ENCODE measurements at places on chromosomes 7 and 10.

DNA sequence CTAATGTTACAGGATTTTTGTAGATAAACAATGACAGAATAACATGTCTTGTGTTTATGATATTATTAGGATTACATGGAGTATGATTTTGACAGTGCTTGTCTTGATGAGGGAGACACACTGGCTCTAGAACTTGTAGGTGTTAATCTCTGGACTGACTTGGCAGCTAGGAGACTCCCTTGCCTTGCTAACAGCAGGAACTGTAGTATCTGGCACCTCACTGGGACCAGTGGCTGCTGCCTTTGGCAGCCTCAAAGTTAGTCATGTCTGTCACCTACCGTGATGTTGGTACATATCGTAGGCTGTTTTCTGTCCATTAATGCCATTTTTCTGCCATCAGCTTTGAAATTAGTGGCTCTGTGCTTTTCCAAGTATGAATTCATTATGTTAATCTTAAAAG is 261.5 kb downstream of the CDK14 start:
- DNase-seq = no peak

DNA sequence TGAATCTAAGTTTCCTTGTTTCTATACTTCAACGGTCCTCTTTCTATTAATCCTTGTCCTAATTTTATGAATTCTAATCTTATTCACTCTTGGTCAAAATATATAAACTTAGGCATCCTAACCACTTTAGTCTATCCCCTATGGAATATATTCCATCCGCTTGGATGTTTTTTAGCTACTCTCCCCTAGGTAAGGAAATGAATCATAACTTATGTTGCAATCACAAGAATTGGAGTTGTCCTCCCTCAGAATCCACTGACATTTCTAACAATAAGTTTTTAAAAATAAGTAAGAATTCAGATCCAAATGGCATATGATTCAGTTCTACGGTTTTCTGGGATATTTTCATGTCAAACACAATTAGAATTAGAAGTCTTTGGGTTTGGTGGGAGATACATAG is 1081.6 kb downstream of the SORCS1 start:
- no peak for DNase-seq

- no peak for DNase-seq
Measured at GRCh38 chr10:7255517-7255916, 155.3 kb downstream of the SFMBT2 start.

GRCh38 chr10:44864051-44864450 is 47.1 kb upstream of the TMEM72 start:
- no peak for DNase-seq

DNA sequence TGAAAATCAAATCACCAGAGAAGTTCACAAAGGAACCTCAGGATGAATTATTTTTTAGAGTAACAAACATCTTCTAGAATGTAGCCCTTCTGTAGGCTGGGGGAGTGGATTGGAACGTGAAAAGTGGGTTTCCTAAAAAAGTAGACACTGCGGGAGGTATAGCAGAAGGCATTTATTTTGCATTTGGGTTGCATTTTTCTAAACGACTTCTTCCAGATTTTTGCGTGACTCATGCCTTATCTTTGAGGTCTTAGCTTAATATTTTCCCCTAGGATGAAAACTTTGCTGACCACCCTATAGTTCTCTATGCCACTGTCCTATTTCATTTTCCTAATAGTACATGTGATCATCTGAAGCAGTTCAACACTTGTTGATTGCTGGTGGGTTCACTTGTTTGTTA is 112.7 kb upstream of the JCAD start:
- DNase-seq = no peak

GRCh38 chr7:10121631-10122030 is 852.0 kb upstream of the PHF14 start:
- no peak for DNase-seq

Measured in activated CD4-positive, alpha-beta T cell treated with anti-CD3 and anti-CD28 coated beads, Interleukin-2, amount 50 U/mL, for 24 hours (primary cell).